ENCODE measurements at places on chromosomes 2 and 18. TPM values are rescaled to one million over a fixed set of nuclear protein-coding genes. Genes with fewer than 3 reads are reported as not detected.

Gene SCTR
- not detected for total RNA-seq

Gene GCG
- not detected for total RNA-seq

Gene MEP1B
- not detected for total RNA-seq

Gene DSG1
- total RNA-seq = not detected

Gene SALL3
- not detected for total RNA-seq

Gene C18orf54
- 3.9 TPM for total RNA-seq

Gene NGEF
- total RNA-seq = 0.17 TPM

Gene LOXL3
- 7.3 TPM for total RNA-seq

Gene VWC2L
- total RNA-seq = not detected

Gene IL36B
- total RNA-seq = not detected

Gene NR4A2
- 7.2 TPM for total RNA-seq

Gene ZCCHC2
- total RNA-seq = 39.5 TPM

Gene SLC40A1
- 61.2 TPM for total RNA-seq

Gene LYPD1
- total RNA-seq = 0.66 TPM
